ENCODE measurements at places on chromosomes 7 and 10.
A peak's percentile ranks its signal among the peaks of the same experiment; 100 is the strongest.

- no peak for DNase-seq
Observed at GRCh38 chr10:119919271-119919670, 26.7 kb downstream of the SEC23IP start.

DNA sequence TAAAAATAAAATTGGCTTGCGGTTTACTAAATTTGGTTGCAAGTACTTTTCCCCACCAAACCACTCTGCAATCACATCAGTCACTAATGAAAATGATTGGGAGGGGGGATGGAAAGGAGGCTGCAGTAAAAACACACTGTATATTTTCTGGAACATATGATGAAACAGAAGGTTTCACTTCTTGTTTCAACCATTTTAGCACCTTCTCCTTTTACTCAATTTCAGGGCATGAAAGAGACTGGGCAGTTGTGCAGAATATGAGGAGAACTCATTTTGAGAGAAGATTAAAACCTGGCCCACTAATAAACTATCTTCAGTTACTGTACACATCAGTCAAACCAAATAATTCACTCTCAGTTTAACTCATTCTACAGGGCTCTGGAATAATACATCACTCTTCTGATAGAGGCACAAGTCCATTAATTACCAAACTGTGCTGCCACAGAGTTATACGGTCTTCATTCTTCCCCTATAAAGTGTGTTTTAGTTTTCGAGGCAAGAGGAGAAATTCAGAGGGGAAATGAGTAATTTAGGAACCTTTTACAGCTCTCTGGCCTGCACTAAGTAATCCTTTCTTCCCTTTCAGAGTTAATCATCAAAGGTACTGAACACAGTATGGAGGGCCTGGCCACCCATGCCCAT lies 25.5 kb downstream of the JAZF1 start:
- no peak for DNase-seq

- no peak for DNase-seq
Observed at GRCh38 chr7:43764039-43764761, 5.7 kb downstream of the BLVRA start.

GRCh38 chr10:86370006-86370585 lies 3.5 kb upstream of the GRID1 start:
- no peak for DNase-seq

DNA sequence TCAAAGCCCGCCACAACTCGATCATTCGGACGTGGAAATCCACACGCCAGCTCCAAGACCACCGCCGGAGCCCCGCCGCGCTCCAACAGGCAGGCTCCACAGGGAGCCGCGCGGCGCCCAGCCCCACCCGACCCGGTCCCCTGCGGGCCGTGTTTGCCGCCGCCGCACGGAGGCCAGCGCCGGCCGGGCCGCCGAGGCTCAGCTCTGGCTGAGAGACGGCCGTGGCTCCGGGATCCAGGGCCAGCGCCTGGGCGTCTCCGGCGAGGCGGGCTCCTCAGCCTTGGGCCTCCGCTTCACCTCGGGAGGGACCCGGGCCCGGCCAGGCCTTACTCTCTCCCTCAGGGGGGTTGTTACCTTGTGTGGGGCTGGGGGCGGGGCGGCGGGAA lies 333 bp downstream of the SMNDC1 start:
- DNase-seq = peak; percentile 73

DNA sequence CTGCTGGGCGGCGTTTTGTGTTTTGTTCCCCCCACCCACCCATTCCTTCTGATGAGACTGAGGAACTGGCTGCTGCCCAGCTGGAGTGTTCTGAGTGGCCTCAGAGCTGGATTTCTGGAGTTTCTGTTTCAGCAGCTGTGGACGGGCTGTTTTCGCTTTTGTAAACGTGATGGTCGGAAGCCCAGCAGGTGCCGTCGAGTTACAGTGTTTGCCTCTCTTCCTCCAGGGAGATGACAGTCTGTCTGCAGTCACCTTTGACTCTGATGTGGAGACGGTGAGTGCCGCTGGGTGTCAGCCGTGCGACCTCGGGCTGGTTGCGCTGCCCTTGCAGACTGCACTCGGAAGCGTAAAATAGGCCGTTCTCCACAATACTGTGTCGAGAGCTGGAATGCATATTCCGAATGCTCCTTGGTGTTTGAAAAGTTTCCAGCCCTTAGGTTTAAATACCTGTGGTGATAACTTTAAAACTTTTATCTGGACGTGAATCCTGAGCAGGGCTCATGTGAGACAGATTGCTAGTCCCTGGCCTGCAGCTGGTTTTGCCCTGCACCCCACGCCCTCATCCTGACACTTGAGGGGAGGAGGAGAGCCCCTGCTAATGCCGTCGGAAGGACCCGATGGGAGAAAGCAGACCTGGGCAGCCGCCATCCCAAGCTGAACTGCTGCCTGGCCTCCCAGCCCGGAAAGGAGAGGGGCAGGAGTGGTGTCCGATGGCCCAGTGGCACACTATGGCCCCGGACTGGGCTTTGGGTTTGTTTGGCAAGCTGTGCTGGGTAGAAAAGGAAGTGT lies 8.3 kb downstream of the IQCE start:
- no peak for DNase-seq

GRCh38 chr10:133555521-133555920 lies 9.9 kb downstream of the SYCE1 start:
- no peak for DNase-seq

Data from AG20443 (cell line).